ENCODE measurements at places on chromosomes 4 and X.

DNA sequence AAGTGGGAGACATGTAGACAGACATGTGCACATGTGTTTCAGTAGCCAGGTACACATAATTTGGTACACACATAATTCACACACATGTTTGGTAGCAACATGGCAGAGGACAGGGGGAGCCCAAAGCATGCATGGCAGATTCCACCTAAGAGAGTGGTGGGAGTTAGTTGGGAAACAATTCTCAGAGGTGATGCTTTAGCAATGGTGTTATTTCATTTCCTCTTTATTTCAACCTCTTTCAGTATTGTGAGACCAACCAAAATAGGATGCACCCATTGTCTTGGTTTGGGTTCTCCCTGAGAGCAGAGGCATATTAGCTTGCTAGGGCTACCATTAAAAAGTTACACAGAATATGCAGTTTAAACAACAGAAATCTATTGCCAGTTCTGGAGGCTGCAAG lies 92.2 kb upstream of the ANXA3 start:
- DNase-seq = no peak

DNA sequence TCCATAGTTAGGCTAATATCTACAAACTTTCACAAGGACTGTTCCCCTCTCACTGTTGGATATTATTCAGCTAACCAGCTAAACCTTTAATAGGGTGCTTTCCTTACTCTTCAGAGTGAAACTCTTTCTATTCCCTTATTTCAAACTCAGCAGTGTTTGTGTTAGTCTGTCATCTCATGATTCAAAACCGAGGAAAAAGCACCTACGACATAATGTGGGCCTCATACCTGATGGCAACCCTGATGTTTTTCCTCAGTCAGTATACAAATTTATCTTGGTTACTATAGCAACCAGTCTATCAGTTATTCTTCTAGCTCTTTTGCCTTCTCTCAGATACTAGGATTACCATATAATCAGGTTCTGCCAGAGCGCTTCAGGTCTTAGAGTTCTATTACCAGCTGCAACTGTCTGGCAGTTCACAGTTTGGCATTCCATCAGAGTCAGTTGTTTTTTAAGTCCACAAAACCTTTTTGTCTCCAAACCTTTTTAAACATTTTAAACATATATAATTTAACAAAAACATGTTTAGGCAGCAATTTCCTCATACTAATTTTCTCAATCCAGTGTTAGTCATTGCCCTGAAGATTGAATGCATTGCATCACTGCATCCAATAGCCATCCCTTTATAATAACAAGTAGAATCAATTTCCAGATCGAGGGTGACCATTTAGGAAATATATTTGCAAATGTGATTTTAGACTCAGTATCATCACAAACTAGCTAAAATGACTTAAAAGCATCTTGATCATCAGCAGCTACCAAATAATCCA lies 7.4 kb downstream of the WDR44 start:
- DNase-seq = no peak

DNA sequence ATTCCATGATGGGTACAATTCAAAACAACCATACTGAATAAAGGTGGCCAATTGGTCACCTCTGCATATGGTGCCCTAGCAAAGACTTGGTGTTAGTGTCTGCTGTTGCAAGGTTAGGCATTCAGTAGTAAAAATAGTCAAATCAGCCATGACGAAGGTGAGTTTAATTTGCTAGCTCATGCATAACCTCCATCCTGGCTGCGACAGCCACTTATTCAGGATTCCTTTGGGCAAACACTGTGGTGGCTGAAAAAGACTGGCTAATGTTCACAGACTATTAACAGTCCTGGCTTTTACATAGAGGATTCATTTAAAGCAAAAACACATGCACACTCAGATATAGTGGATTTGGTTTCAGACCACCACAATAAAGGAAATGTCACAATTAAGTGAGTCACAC lies 34.8 kb upstream of the MAP9 start:
- no peak for DNase-seq

GRCh38 chr4:86048426-86048825 lies 311.4 kb downstream of the MAPK10 start:
- DNase-seq = no peak

- DNase-seq = no peak
Measured at GRCh38 chr4:56937262-56937661, 29.6 kb downstream of the REST start.

- DNase-seq = no peak
Measured at GRCh38 chr4:93384887-93385286, 443.7 kb upstream of the ATOH1 start.

- DNase-seq = no peak
Measured at GRCh38 chrX:121050781-121051180, 3.4 kb downstream of the GLUD2 start.

GRCh38 chr4:110085131-110085530 lies 113.3 kb downstream of the ELOVL6 start:
- DNase-seq = peak; percentile 8

GRCh38 chr4:81137894-81138293 lies 77.1 kb downstream of the PRKG2 start:
- no peak for DNase-seq

- no peak for DNase-seq
Measured at GRCh38 chr4:97367878-97368277, 775.4 kb downstream of the STPG2 start.

- DNase-seq = no peak
Measured at GRCh38 chr4:38413524-38414341, 250.3 kb upstream of the KLF3 start.

- no peak for DNase-seq
Measured at GRCh38 chrX:128622296-128622695, 570.1 kb upstream of the ACTRT1 start.

GRCh38 chr4:7947927-7948326 lies 8.3 kb upstream of the AFAP1 start:
- DNase-seq = no peak

DNA sequence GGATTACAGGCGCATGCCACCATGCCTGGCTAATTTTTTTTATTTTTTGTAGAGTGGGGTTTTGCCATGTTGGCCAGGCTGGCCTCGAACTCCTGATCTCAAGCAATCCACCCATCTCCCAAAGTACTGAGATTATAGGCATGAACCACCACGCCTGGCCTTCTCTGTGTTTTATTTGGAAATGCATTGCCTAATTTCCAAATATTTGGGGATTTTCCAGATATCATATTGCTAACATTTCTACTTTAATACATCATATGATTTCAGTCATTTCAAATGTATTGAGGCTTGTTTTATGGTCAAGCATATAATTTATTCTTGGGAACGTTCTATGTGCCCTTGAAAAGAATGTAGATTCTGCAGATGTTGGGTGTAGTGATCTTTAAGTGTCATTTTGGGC lies 38.8 kb downstream of the FGF2 start:
- DNase-seq = no peak

DNA sequence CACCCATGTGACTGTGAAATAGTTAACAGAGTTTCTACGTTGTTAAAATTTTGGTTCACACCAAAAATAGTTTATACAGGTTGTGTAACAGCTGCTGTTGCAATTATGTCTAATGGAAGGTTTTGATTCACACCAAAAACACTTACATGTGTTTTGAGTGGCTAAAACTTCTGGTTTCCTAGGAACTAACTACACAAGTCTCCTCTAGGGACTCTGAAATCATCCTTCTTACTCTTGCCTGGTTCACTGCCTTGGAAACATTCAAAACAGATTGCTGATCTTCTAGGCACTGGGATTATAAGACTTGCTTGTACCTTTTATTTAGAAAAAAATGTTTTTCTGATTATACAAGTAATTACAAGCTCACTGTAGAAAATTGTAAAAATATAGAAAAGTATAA lies 14.9 kb upstream of the MORC4 start:
- no peak for DNase-seq

GRCh38 chr4:57303012-57303751 lies 193.0 kb upstream of the IGFBP7 start:
- DNase-seq = no peak

GRCh38 chr4:26459756-26460530 lies 30.3 kb downstream of the CCKAR start:
- no peak for DNase-seq

GRCh38 chr4:87088186-87088585 lies 132.2 kb downstream of the KLHL8 start:
- no peak for DNase-seq

DNA sequence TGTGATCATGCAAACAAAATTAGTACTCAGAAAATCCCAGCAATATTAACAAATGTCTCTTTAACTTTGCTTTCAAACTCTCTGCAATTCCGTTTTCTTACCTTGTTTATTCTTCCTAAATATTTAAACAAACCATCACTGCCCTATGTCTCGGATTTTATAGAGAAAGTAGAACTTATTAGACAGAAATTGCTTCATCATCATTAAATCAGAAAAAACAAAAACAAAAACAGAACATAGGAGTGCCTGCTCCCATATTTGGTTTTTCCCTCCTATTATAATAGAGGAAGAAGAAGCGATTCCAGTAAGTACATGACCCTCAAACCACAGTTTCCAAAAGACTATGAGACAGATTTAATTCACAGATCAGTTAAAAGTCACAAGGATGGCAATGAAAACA lies 1228.0 kb downstream of the RPA4 start:
- no peak for DNase-seq

DNA sequence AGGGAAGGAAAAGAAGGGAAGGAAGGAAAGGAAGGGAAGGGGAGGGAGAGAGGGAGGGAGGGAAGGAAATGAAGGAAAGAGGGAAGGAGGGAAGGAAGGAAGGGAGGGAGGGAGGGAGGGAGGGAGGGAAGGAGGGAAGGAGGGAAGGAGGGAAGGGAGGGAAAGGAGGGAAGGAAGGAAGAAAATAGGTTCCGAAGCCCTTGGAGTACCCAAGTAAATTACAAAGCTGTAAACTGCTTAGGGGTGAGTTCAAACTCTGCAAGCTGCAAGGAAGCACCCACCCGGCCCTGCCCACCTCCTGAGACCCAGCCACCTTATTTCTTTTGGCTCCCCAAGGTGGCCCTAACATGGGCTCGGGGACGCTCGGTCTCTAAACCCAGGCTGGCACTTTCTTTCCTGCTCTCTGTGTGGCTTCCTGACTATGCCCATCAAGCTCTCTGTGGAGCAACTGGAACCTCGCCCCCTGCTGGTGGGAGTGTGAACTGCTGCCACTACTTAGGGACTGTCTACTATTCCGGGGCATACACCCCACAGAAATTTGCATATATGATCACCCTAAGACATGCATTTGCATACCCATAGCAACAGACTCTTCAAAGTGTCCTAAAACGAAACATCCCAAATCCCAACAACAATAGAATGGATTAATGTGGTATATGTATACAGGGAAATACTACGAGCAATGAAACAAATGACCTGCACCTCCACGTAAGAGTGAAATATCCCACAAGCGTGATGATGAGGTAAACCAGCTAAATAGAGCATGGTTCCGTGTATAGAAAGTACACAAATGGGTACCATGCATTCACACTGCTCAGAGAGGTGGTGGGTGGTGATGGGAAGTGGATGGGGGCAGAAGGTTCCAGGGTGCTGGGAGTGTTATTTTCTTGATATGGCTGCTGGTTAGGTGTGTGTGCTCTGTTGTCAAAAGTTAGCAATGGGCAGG lies 151.7 kb upstream of the TBL1X start:
- DNase-seq = no peak

- no peak for DNase-seq
Measured at GRCh38 chr4:74092957-74093356, 6.0 kb downstream of the CXCL2 start.

DNA sequence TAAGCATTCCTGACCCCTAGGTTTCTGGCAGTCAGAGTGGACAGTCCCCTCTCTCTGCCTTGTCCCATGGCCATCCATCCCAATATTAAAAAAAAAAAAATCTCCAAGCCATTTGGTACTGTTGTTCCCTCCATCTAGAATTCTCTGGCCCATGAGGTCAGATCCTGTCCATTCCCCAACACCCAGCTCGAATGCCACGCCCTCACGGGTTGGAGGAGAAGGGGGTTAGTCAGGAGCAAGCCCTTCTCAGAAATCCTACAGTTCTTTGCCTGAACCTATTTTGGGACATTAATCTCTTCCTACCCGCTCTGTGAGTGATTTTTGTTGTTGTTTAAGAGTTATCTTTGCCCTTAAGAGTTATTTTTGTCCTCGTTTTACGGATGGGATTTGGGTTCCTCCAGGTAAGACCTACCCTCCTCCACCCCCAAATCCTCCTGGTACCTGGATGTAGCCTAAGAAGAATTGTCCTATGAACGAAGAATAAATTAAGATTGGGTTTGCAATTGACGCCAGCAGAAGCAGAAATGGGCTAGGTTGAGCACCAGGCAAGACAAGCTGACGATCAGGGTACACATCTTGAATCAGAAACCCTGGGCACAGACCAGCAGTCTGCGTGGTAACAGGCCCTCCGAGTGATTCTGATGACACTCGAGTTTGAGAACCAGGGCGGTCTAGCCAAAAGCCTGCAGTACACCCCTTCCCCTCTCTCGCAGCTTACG lies 977 bp downstream of the RNF175 start:
- no peak for DNase-seq

DNA sequence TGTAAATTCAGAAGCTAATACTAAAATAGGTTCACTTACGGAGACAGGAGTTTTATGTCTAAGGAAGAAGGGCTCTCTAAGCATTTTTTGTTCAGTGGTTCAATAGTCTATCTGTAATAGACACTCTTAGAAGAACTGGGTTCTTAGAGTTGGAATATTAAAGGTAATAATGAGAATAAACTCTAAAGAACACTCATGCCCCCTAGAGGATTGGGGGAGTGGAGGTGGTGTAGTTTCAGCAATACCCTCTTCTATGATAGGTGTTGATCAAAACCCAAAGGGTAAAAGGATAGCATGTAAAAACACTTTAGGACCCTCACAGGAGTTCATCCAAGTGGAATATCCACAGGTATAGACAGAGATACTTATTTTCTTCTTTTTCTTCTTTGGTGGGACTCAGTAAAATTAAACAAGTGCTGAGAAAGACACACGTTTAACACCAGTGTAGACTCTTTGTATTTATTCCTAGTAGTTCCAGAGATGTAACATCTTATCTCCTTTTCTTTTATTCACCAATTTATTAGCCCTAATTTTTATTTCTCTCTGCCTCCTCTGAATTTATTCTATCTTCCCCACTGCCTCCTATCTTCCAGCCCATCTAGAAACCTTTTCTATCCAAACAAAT lies 25.7 kb upstream of the MND1 start:
- DNase-seq = peak; percentile 40

DNA sequence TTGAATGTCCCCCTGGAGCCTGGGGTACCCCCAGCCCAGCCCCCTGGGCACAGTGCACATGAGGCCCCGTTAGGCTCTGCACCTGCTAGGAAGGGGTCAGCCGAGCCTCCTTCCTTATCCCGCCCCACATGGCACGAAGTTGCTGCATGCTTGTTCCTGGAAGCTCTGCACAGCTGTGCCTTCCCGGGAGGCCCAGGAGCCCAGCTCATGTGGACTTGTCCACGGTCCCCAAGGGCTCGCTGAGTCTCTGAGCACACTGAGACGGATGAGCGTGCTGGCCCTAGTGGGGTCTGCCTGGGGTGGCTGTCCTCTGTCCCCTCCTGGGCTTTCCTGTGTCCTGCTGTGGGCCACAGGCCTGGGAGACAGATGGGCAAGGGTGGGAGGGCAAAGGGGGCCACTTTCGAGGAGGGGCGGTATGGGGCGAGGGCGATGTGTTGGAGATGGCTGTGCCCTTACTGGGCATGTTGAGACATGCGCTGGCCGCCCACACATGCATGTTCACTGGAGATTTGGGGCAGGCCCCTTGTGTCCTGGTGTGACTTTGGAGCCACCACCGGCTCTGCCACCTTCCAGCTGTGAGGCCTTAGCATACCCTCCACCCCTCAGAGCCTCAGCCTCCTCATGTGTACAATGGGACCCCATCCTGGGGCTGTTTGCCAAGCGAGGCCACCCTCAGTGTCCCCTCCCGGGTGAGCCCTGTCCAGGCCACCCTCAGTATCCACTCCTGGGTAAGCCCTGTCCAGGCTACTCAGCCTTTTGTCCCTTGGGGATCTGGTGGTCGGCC lies 237.6 kb downstream of the AFAP1 start:
- no peak for DNase-seq
